H9 (cell line): ENCODE measurements at places on chromosomes 2 and 18. TPM values are rescaled to one million over a fixed set of nuclear protein-coding genes. Genes with fewer than 3 reads are reported as not detected.

DNA sequence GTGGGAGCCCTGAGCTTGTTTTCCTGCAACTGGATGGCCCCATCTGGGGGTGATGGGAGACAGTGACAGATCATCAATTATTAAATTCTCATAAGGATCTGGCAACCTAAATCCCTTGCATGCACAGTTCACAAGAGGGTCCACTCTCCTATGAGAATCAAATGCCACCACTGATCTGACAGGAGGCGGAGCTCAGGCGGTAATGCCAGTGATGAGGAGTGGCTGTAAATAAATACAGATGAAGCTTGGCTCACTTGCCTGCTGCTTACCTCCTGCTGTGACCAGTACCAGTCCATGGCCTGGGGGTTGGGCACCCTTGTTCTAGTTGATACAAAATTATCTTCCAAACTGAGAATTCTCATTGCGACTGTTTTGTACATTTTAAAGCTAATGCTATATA, 258.6 kb downstream of the CTNNA2 start:
- no peak overlapping the region for H3K27ac ChIP-seq
- H3K4me3 ChIP-seq = no peak overlapping the region
- no peaks in the 10 kb centered on the region for H3K36me3 ChIP-seq
- no peak for DNase-seq
- no peaks in the 10 kb centered on the region for H3K27me3 ChIP-seq
- no peaks in the 10 kb centered on the region for H3K4me1 ChIP-seq

DNA sequence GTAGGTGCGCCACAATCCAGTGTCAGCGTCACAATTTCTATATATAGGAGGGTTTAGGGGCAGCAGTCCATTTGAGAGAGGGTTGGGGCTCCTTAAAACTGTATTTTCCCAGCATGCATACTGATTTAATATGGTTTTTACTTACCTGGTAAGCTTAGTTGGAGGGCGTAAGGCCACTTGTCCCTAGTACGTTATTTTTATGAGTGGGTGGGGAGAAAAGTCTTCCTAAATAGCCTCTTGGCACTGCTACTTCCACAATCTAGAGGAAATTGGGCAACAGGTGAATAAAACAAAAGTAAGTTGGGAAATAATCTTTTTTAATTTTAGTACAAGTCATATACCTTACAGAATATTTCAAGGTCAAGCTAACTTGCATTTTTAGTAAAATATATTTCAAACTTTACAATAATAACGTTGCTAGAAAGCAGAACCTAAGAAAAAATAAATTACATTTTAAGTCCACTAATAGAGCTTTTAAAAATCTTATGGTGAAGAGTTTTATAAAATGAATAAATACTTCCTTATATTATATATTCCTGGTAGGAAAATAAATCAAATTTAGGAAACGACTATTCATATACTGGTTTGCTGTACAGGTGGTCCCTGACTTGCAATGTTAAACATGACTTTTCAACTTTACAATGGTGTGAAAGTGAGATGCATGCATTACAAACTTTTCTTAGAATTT, 20.9 kb downstream of the DHRS9 start:
- no peak overlapping the region for H3K27ac ChIP-seq
- no peak overlapping the region for H3K4me3 ChIP-seq
- no peak for DNase-seq
- no peaks in the 10 kb centered on the region for H3K36me3 ChIP-seq
- H3K4me1 ChIP-seq = no peaks in the 10 kb centered on the region

The SPDYA gene
- 0.52 and 1.1 TPM in 2 replicates for total RNA-seq

GRCh38 chr2:141714496-141714895, 416.3 kb downstream of the LRP1B start:
- H3K4me1 ChIP-seq = no peaks in the 10 kb centered on the region
- no peaks in the 10 kb centered on the region for H3K27me3 ChIP-seq
- H3K36me3 ChIP-seq = no peaks in the 10 kb centered on the region
- no peak for DNase-seq
- no peak overlapping the region for H3K27ac ChIP-seq
- H3K4me3 ChIP-seq = no peak overlapping the region

GRCh38 chr2:121405233-121405632, 120.2 kb upstream of the TFCP2L1 start:
- H3K36me3 ChIP-seq = peaks cover 57% of the 10 kb centered on the region
- H3K27ac ChIP-seq = no peak overlapping the region
- no peak for DNase-seq
- no peaks in the 10 kb centered on the region for H3K27me3 ChIP-seq

The UPP2 gene
- total RNA-seq = not detected in 2 replicates

GRCh38 chr2:46802665-46803546, 112.7 kb downstream of the MCFD2 start:
- no peaks in the 10 kb centered on the region for H3K36me3 ChIP-seq

DNA sequence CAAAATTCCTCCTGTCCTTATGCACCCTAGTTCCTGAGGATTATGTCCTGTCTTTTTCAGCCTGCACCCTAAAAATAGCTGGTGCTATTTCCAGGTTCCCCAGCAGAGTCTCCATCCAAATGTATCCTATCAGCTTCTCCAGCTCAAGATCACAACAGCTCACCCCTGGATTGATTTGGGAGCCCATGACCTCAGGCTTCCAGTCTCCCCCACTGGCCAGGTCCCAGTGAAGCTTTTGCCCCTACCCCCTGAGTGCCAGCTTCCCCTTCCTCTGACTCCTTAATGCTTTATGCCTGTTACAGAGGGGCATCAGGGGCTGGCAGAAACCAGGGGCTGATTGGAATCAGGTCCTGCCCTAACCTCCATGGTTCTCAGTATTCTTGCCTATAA, 76.9 kb upstream of the DAPL1 start:
- no peaks in the 10 kb centered on the region for H3K27me3 ChIP-seq
- H3K4me3 ChIP-seq = no peak overlapping the region
- H3K27ac ChIP-seq = no peak overlapping the region
- H3K4me1 ChIP-seq = no peaks in the 10 kb centered on the region
- DNase-seq = no peak
